ENCODE measurements at places on chromosomes 13 and 19.

- DNase-seq = peak; percentile 27
These were observed 20.6 kb downstream of the BRSK1 start for GRCh38 chr19:55304279-55304978.

GRCh38 chr13:39273953-39274738 is 235.9 kb downstream of the NHLRC3 start:
- peak; percentile 13 for DNase-seq

DNA sequence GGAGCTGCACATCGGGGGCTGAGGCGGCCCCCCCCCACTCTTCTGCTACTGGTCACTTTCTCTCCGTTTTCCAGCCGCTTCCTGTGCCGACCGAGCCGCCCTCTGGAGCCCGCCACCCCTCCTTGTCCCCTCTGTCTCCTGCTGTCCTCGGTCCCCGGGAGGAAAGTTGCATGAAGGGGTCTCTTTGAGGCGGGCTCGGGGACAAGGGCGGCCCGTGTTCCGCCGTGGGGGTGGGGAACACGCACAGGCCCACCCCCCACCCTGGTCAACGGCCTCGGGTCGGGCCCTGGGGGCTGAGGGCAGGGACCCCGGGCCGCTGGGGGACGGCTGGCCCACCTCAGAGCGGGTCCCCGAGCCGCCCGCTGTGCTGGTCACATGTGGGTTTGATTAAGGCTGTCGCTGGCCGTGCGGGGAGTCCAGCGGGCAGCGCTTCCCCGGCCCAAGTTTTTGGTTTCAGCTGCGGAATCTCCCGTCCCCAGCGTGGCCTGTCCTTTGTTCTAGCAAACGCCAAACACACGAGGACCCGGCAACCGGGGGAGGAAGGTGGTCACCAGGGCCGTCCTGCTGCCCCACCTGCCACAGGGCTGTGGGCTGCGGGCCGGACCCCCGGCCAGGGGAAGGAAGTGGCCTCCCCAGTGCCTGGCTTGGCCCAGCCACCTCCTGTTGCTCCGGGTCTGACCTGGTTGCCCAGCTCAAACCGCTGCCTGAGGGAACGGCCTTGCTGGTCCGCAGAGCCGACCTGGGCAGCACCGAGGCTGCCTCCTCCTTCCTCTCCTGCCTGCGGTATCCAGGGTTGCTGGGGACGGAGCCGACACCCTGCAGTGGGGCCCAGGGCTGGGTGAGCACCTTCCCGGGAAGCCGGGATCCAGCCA is 1.9 kb downstream of the EFNA2 start:
- DNase-seq = no peak

DNA sequence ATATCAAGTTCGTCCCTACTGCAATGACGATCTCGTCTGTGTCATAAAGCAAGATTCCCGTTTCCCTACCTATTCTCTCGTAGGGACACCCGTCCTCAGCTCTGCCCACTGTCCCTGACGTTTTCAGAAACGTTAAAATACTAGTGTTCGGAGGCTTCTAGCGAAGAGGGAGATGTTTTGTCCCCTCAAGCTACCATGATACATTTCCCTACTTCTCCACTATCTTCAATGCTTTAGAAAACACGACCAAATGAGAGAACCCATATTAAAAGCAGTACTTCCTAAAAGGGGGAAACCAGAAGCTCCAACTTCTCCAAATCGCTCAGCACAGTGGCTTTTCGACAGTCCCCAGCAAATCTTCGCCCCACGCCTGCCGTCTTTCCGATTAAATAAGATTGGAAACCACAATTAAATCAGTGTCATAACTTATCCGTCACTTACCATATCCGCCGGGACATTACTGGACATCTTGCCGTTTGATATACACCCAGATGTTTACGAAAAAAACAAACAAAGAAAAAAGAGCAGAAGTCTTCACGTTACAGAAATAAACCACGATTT is 1.3 kb downstream of the UBL3 start:
- DNase-seq = peak; percentile 22

All from astrocyte of the spinal cord (primary cell).